Stimulated activated CD8-positive, alpha-beta memory T cell treated with anti-CD3 and anti-CD28 coated beads, Interleukin-4, amount 100 ng/mL, for 1 hour (primary cell): ENCODE measurements at places on chromosomes 1 and 21.

DNA sequence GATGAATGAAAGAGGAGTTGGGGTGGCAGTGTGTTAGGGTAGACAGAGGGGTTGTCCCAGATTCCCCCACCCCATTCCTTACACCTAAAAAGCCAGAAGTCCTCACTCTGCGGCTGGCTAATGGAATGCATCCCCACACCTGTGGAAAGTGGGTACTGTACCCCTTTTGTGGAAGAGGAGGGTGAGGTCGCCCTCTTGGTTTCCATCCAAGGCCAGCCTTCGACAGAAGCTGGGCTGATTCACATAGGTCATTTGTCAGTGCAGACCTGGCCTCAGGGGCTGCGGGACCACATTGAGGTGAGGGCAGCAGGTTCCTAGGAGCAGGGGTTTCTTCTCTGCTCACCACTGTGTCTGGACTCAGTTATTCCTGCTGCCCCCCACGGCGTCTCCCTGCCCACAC, 671.6 kb downstream of the MATN1 start:
- DNase-seq, result no peak

DNA sequence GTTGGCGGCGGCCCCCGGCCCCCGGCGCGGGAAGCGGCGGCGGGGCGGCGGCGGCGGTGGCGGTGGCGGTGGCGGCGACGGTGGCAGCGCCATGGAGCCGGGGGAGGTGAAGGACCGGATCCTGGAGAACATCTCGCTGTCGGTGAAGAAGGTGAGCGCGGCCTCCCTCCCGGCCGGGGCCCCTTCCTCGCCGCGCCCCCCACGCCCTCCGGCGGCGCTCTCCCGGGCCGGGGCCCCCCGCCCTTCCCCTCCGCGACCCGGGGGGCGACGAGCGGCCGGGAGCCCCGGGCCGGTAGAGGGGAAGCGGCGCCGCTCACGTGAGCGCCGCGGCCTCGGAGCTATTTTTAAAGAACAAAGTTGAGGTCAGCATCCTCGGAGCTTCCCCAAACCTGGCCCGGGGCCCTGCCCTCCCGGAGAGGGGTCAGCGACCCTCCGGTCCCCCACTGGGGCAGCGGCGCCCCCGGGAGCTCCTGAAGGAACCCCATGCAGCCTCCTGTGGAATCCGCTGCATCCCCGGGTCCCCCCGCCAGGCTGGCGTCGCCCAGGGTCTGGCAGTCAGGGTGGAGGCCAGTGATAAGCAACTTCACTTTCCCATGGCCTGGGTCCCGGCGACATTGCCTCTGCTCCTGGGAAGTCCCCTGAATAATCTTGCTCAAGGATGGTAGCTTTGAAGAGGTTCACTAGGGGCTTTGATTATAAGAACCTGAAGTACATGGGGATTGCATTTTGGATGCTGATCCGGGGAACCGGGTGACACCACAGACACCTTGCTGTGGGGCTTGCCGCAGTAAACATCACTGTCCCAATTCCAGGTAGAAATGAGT, 560 bp downstream of the PLEKHM2 start:
- no peak for DNase-seq

GRCh38 chr1:212955961-212956620, 5.8 kb downstream of the VASH2 start:
- no peak for DNase-seq

GRCh38 chr1:180241716-180242544, 11.9 kb downstream of the LHX4 start:
- no peak for DNase-seq

GRCh38 chr1:173355281-173356031, 121.7 kb upstream of the PRDX6 start:
- no peak for DNase-seq

GRCh38 chr1:32754317-32755097, 51.9 kb upstream of the SYNC start:
- no peak for DNase-seq

DNA sequence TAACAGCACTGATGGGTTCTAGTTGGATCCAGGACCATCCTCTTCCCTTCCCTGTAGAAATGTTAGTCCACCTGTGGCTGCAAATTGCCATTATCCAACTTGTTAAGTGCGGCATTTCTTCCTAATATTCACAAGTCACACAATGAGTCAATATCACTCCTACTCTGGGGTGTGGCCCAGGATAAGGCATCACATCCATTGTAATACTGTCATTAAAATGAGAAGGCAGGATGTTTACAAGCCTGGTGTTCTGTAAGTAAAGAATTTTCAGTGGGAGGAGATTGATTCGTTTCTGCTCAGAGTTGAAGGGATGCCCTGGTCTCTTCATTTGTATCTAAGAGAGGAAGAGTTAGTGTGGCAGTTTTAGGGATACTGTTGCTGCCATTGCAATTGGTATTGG, 18.1 kb upstream of the ARHGAP29 start:
- no peak for DNase-seq

- DNase-seq, result no peak
These were observed 114.2 kb upstream of the IPO9 start for GRCh38 chr1:201714542-201715329.

- no peak for DNase-seq
These were observed 37.2 kb downstream of the OR6Y1 start for GRCh38 chr1:158516966-158517365.

DNA sequence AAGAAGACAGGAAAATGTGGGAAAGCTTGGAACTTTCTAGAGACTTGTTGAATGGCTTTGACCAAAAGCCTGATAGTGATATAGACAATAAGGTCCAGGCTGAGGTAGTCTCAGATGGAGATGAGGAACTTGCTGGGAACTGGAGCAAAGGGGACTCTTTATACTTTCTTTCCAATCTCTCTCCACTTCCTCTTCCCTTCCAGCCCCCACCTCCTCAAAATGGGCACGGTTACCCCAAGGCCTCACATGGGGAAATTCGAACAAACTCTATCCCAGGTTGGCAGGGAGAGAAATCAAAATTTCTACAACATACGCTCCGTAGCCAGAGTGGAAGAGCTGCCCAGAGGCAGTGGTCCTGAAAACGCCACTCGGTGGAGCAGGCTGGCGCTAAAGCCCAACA, 15.2 kb downstream of the PPT1 start:
- DNase-seq, result no peak

GRCh38 chr1:208213786-208214185, 30.4 kb downstream of the PLXNA2 start:
- DNase-seq, result no peak

DNA sequence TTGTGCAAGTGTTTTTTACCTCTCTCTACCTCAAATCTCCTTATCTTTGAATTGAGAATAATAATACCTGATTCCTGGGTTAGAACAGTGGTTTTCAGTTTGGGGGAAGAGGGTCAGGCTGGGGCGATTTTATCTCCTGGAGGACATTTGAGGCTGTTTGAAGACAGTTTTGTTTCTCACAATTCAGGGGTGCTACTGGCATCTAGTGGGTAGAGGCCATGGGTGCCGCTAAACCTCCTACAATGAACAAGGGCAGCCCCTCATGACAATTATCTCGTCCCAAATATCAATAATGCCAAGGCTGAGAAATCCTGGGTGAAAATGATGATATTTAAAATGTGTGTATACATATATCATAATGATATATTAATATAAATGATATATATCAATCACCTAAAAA, 139.1 kb upstream of the USH2A start:
- no peak for DNase-seq

GRCh38 chr21:34813266-34813894, 144.6 kb downstream of the CLIC6 start:
- no peak for DNase-seq

DNA sequence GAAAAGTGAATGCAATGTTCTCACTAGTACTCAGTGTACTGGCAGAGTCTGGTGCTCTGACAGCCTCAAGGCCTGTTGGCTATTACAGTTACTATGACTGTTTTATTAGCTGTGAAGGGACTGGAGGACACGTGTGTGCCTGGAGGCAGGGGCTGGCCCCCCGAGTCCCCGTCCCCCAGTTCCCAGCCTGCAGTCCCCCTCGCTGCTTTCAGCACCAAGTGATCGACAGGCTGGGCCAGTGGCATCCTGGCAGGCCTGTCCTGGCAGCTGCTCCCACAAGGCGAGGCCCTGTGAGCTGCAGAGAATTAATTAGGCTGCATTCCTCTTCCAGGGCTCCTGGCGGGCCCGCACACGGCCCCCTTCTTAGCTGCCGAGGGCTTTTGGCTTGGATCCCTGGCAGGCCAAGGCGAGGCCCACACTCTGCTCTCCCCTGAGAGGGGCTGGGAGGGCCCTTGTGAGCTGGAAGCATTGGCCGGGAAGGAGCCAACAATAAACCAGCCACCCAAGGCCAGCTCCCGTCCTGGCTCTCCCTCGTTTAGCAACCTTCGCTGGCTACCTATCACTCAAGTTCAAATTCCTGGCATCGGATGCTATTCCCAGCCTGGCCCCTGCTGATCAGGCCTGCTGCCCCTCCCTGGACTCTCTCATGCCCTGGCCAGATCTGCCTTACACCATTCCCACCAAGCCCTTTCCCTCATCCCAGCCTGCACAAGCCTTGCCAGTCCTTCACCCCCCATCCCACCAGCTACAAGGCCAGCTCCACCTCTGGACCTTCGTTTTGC, 9.8 kb downstream of the EDN2 start:
- no peak for DNase-seq

DNA sequence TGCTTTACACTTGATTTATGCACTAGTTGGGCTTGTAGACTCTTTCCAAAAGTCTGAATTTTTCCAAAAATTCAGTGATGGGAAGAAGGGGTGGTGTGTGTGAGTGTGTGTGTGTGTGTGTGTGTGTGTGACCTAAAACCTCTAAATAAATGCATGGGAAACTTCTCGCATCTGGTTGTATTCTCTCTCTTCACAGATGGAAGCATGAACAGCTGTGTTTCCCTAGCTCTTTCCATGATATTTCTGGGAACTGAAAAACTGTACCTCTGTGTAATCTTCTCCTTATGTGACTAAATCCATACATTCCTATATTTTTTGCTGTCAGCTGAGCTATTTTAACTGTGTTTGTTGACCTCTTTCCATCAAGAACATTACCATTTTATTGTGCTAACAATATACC, 26.2 kb upstream of the CYYR1 start:
- no peak for DNase-seq

DNA sequence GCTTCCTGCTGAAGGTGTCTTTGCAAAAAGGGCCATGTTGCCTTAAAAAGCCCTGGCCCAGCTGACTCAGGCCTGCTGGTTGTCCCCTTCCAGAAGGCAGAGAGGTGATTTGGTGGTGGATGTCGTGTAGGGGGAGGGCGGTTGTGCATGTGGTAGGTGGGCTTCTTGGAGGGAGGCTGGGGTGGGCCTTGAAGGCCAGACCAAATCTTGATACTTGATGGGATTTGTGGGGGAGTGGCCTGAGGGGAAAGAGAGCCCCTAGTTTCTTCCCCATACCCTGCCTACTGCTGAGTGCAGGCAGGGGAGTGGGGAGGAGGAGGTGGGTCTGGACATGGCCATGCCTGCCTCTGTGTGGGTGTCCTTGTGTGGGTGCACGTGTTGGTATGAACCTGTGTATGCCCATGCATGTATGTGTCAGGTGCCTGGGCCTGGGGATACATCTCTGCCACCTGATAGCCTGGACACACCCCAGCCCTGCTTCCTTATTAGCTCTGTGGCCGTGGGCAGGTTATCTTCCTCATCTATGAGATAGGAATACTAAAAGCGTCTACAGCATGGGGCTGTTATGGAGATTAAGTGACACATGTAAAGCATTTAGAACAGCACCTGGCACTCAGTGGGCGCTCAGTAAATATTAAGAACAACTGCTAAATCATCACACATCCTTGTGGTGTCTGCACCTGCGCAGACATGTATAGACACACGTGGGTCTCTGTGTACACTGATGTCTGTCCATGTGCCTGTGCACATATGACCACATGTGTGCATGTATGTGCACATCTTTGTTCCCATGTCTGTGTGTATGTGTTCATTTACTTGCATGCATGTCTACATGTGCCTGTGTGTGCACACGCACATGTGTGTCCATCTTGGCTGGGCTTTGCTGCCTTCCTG, 17.0 kb downstream of the FAM151A start:
- DNase-seq, result no peak

DNA sequence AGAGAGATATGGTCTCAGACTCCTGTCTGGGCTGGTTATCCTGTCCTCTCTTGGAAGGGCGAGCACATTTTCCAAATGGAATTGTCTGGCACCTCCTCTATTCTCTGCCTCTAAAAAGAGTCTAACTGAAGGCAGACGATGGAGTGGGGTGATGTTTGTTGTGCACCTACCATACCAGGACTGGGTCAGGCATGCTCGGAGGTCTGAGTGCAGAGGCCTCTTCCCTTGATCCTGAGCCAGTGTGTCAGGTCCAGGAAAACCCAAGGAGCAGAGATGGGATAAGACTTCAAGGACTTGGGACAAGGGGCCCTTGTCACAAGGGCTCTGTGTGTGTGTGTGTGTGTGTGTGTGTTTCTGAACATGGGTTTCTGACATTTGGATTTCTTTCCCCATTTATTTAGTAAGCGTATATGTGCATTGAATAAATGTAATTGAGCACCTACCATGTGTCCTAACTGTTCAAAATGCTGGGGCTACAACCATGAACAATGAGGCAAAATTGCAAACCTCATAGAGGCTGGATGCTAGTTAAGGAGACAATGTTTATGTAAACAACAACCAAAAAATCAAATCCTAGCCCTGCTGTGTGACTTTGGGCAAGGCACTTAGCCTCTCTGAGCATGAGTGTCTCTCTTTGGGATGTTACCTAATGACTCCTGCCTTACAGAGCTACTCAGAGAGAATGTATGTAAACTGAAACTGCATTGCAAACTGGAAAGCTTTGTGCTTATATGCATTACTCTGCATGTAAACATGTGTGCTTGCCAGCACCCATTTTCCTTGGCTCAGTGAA, 276.3 kb downstream of the FOXD2 start:
- no peak for DNase-seq

GRCh38 chr1:93440272-93440671, 7.6 kb upstream of the FNBP1L start:
- no peak for DNase-seq

GRCh38 chr1:39089931-39090521, 63.9 kb downstream of the NDUFS5 start:
- DNase-seq, result no peak

DNA sequence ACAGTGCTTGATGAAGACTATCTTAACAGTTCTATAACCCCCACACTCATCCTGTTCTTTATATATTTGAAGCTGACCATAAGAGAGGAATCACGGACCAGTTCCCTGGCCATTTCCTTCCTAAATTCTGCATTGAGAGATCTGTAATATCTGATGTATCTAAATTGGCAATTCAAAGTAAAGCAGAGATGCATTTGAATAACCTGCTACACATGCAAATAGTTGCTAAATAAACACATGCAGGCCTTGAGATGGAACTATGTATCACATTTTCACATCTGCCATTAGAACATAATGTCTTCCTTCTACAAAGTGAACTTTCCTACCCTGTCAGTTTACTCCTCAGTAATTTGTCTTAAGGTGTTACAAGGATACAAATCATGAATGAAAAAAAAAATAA, 20.4 kb upstream of the PGBD2 start:
- no peak for DNase-seq

GRCh38 chr1:14740016-14740415, 141.5 kb downstream of the KAZN start:
- no peak for DNase-seq

GRCh38 chr1:246580497-246581370, 14.5 kb downstream of the CNST start:
- DNase-seq, result no peak

DNA sequence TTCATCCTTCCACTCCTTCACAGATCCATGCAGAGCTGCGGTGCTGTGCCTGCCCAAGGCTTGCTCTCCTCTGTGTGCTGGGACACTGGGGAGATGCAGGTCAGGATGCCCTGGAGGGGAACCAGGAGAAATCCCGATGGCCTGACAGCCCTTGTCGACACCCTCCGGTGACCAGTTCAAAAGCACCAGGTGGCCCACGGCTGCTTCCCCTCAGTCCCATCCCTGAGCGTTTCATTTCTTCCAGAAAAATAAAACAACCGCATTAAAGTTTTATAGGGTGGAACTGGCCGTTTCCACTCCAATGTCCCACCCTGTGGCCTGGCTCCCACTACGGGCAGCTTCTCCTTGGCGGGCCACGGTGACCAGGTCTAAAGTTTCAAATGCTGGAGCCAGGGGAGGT, 48.3 kb downstream of the SLC66A1 start:
- no peak for DNase-seq
